Nasal cavity respiratory epithelium epithelial cell of viscerocranial mucosa (primary cell): ENCODE measurements at places on chromosomes 3 and 15. TPM values are rescaled to one million over a fixed set of nuclear protein-coding genes. Genes with fewer than 3 reads are reported as not detected.

The IQCH gene
- total RNA-seq = 3.1 and 7.0 TPM in 2 replicates

The CLEC3B gene
- total RNA-seq = not detected in 2 replicates

The ANKUB1 gene
- total RNA-seq = 0.34 and 4.1 TPM in 2 replicates

The TMEM45A gene
- 8.5 and 10.7 TPM in 2 replicates for total RNA-seq

The ACTRT3 gene
- 1.0 and 1.5 TPM in 2 replicates for total RNA-seq

The TRPM1 gene
- total RNA-seq = under 0.01 and 0.68 TPM in 2 replicates

The WDR72 gene
- 0.07 and 1.7 TPM in 2 replicates for total RNA-seq

The TIMMDC1 gene
- total RNA-seq = 61.6 and 75.2 TPM in 2 replicates

The PAK6 gene
- total RNA-seq = 10.6 and 20.3 TPM in 2 replicates

The SLC28A2 gene
- total RNA-seq = not detected in 2 replicates

The ZKSCAN7 gene
- total RNA-seq = 2.7 and 7.8 TPM in 2 replicates

The SEC62 gene
- 34.5 and 76.5 TPM in 2 replicates for total RNA-seq

The SPG21 gene
- 78.9 and 117 TPM in 2 replicates for total RNA-seq

The TBC1D23 gene
- total RNA-seq = 43.4 and 44.8 TPM in 2 replicates

The FILIP1L gene
- 2.7 and 8.5 TPM in 2 replicates for total RNA-seq

The SLCO2A1 gene
- under 0.01 TPM in 2 replicates for total RNA-seq

The PRR20G gene
- not detected in 2 replicates for total RNA-seq

The CYP8B1 gene
- total RNA-seq = not detected in 2 replicates

The GAP43 gene
- not detected in 2 replicates for total RNA-seq

The ZPLD1 gene
- 0.07 and 4.4 TPM in 2 replicates for total RNA-seq

The GCNT3 gene
- total RNA-seq = 3.4 and 13.5 TPM in 2 replicates

The TMEM207 gene
- not detected in 2 replicates for total RNA-seq

The EIF5A2 gene
- 9.2 and 11.0 TPM in 2 replicates for total RNA-seq

The DUSP7 gene
- total RNA-seq = 53.3 and 110 TPM in 2 replicates

The ZMAT3 gene
- total RNA-seq = 20.8 and 28.0 TPM in 2 replicates

The SMAD6 gene
- under 0.01 and 0.64 TPM in 2 replicates for total RNA-seq

The BCL2A1 gene
- 0.28 TPM in 1 of 2 replicates, not detected in the other for total RNA-seq

The C3orf80 gene
- total RNA-seq = under 0.01 and 0.07 TPM in 2 replicates

The P2RY14 gene
- total RNA-seq = not detected in 2 replicates

The ANO10 gene
- 30.1 and 30.8 TPM in 2 replicates for total RNA-seq

The ARHGEF26 gene
- 0.34 and 0.85 TPM in 2 replicates for total RNA-seq

The DUOX1 gene
- total RNA-seq = 26.7 and 48.0 TPM in 2 replicates

The COL7A1 gene
- 121 and 420 TPM in 2 replicates for total RNA-seq

The KBTBD8 gene
- total RNA-seq = 3.3 and 4.1 TPM in 2 replicates

The ALDH1A2 gene
- total RNA-seq = 0.68 and 0.85 TPM in 2 replicates

The BFSP2 gene
- total RNA-seq = not detected in 2 replicates

The COL6A5 gene
- total RNA-seq = not detected in 2 replicates

The LRRC28 gene
- total RNA-seq = 17.8 and 21.5 TPM in 2 replicates

The FGD5 gene
- under 0.01 TPM in 2 replicates for total RNA-seq

The KCNH8 gene
- total RNA-seq = not detected in 2 replicates

The NPAP1 gene
- total RNA-seq = under 0.01 TPM in 1 of 2 replicates, not detected in the other

The TMIE gene
- total RNA-seq = 1.9 and 2.4 TPM in 2 replicates

The P2RY1 gene
- 13.3 and 22.2 TPM in 2 replicates for total RNA-seq

The EHHADH gene
- total RNA-seq = 2.7 and 5.6 TPM in 2 replicates

The ACOX2 gene
- total RNA-seq = under 0.01 and 0.21 TPM in 2 replicates

The TRIM59 gene
- total RNA-seq = 5.7 and 8.5 TPM in 2 replicates

The SH3BP5 gene
- 6.2 and 8.8 TPM in 2 replicates for total RNA-seq

The DUOX2 gene
- total RNA-seq = 1.0 and 3.2 TPM in 2 replicates

The GOLGA6L7 gene
- total RNA-seq = not detected in 2 replicates

The ARPP21 gene
- not detected in 2 replicates for total RNA-seq

The C3orf70 gene
- total RNA-seq = under 0.01 TPM in 1 of 2 replicates, not detected in the other

The ANKRD63 gene
- total RNA-seq = not detected in 2 replicates

The CCDC13 gene
- total RNA-seq = 0.68 and 0.71 TPM in 2 replicates

The RARB gene
- total RNA-seq = under 0.01 and 2.6 TPM in 2 replicates

The MAP2K1 gene
- 45.8 and 68.0 TPM in 2 replicates for total RNA-seq

The COMMD2 gene
- total RNA-seq = 29.7 and 43.1 TPM in 2 replicates
